ENCODE measurements at places on chromosomes 5 and 9. TPM values are rescaled to one million over a fixed set of nuclear protein-coding genes. Genes with fewer than 3 reads are reported as not detected.

GZMA gene
- not detected for total RNA-seq

ROR2 gene
- total RNA-seq, result not detected

SLC28A3 gene
- 18.3 TPM for total RNA-seq

GRCh38 chr9:136119061-136119882 lies 597 bp upstream of the TMEM250 start:
- DNase-seq, result peak; percentile 34
- peaks cover 9% of the 10 kb centered on the region for H3K27me3 ChIP-seq
- H3K4me3 ChIP-seq, result peak overlapping the region; percentile 74

- peaks cover 51% of the 10 kb centered on the region for H3K27me3 ChIP-seq
- no peak overlapping the region for H3K4me3 ChIP-seq
- H3K27ac ChIP-seq, result no peak overlapping the region
- DNase-seq, result no peak
- H3K4me1 ChIP-seq, result no peaks in the 10 kb centered on the region
Measured at GRCh38 chr9:14752871-14753270, 30.3 kb upstream of the CER1 start.

GRCh38 chr9:27468462-27469110 lies 55.5 kb upstream of the IFNK start:
- no peak for DNase-seq
- H3K27me3 ChIP-seq, result no peaks in the 10 kb centered on the region
- no peak overlapping the region for H3K4me3 ChIP-seq
- no peak overlapping the region for H3K27ac ChIP-seq
- no peaks in the 10 kb centered on the region for H3K36me3 ChIP-seq
- H3K4me1 ChIP-seq, result no peaks in the 10 kb centered on the region

DNA sequence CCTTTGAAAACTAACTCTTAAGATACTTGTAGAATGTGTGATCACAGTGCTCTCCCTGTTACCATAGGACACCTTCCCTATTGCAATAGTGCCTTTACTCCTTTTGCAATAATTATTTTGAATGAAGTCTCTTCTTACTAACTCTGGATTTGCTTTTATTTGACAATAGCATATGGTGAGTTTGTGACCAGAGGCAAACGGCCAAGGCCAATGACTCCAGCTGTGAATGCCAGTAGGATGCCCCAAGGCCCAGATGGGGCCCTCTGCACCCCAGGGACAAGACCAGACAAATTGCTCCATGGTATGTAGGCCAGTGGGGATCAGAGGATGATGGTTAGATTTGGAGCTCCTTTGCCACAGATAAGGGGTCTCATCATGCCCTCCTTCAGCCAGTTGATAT lies 116.9 kb downstream of the NPR3 start:
- no peaks in the 10 kb centered on the region for H3K4me1 ChIP-seq
- H3K27me3 ChIP-seq, result peaks cover 38% of the 10 kb centered on the region
- H3K27ac ChIP-seq, result no peak overlapping the region
- no peak overlapping the region for H3K4me3 ChIP-seq
- no peak for DNase-seq

DNA sequence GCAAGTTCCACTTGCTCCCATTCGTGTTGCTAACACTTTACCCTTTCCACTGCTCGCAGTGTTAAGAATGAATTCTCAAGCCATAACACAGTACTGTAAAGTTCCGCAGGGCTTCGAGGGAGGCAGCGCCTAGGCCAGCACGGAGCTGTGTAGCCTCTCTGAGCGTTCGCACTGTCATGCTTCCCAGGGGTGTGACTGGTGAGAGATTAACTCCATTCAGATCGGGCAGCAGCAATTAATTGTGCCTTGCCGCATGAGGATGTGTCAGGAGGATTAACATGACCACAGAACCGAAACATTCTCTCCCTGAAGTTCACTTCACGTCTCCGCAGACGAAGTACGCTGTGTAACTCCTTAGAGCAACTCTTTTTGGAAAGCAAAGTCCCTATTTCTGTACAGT lies 23.2 kb downstream of the ZBTB34 start:
- H3K4me1 ChIP-seq, result no peaks in the 10 kb centered on the region
- H3K27me3 ChIP-seq, result no peaks in the 10 kb centered on the region

DNA sequence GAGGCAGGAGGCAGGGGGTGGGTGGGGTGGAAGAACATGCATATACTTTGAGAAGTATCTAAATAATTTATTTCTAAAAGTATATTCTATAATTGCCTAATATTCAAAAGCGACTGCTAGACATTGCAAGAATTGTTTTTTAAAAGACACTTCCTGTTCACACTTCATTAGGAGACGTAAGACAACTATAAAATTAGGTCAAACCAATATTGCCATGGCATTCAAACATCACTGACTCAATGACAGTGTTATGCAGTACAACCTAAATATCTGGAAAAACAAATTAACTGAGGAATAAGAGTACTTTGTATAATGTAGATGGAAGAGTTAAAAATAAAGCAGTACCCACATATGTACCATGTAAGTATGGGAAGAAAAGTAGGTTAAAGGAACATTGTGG lies 4.5 kb downstream of the CCNH start:
- DNase-seq, result no peak
- no peak overlapping the region for H3K27ac ChIP-seq
- peaks cover 46% of the 10 kb centered on the region for H3K4me1 ChIP-seq
- no peaks in the 10 kb centered on the region for H3K27me3 ChIP-seq
- peaks cover 64% of the 10 kb centered on the region for H3K36me3 ChIP-seq
- H3K4me3 ChIP-seq, result no peak overlapping the region

DNA sequence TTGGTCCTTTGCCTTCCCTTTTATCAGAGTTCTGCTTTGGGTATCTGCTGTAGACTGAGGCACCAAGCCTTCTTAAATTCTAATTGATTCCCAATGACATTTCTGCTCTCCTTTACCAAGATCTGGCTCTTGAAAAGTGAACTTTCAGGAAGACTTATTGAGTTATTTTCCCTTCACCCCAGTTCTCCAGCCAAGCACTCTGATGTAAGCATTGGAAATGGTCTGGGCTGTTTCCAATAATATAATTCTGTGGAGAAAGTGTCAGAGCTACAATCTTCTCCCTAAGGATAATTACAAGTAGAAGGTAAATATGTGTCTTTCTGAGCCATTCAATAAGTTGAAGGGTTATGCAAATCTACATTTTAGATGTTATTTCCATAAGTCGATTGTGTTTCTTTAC lies 30.8 kb downstream of the BTF3 start:
- H3K27ac ChIP-seq, result no peak overlapping the region
- H3K4me3 ChIP-seq, result no peak overlapping the region
- no peaks in the 10 kb centered on the region for H3K4me1 ChIP-seq
- no peak for DNase-seq
- no peaks in the 10 kb centered on the region for H3K36me3 ChIP-seq
- no peaks in the 10 kb centered on the region for H3K27me3 ChIP-seq

GRCh38 chr9:37953206-37953774 lies 49.4 kb upstream of the SLC25A51 start:
- peak overlapping the region; percentile 82 for H3K27ac ChIP-seq
- no peak overlapping the region for H3K4me3 ChIP-seq
- no peak for DNase-seq
- H3K4me1 ChIP-seq, result peaks cover 34% of the 10 kb centered on the region
- no peaks in the 10 kb centered on the region for H3K27me3 ChIP-seq
- H3K36me3 ChIP-seq, result peaks cover 26% of the 10 kb centered on the region

All from Calu3 (cell line).